T1000 (cell line): ENCODE measurements at places on chromosomes 1 and 21.

GRCh38 chr1:48627486-48627885 lies 149.2 kb downstream of the BEND5 start:
- no peak for DNase-seq

GRCh38 chr1:94739521-94740061 lies 80.6 kb upstream of the SLC44A3 start:
- peak; percentile 80 for DNase-seq

GRCh38 chr1:61124696-61125095 lies 42.3 kb downstream of the NFIA start:
- no peak for DNase-seq

- DNase-seq = no peak
Measured at GRCh38 chr1:59232216-59232615, 64.7 kb upstream of the FGGY start.

GRCh38 chr1:233245191-233245765 lies 50.2 kb downstream of the PCNX2 start:
- no peak for DNase-seq

GRCh38 chr1:58996341-58997059 lies 212.7 kb upstream of the JUN start:
- DNase-seq = no peak

- DNase-seq = no peak
Measured at GRCh38 chr21:39582749-39583148, 30.0 kb upstream of the B3GALT5 start.

DNA sequence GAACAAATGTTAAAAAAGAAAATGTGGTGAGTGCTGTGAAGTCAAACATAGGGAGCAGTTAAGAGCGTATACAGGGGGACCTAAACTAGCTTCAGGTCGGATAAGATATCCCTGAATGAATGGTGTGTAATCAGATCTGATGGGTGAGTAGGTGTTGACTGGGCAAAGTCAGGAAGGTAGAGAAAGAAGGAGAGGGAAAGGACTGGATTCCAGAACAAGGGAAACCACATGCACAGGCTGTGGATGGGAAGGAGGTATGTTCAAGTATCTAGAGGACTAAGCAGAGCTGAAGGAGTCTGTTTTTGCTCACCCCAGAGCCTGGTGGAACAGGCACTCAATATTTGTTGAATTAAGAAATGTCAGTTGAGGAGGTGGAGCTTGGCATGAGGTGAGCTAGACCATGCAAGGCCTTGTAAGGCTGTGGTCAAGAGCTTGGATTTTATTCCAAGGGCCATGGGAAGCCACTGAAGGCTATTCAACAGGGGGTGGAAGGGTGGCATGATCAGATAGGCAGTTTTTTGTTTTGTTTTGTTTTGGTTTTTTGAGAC lies 27.4 kb downstream of the MAP7D1 start:
- no peak for DNase-seq

DNA sequence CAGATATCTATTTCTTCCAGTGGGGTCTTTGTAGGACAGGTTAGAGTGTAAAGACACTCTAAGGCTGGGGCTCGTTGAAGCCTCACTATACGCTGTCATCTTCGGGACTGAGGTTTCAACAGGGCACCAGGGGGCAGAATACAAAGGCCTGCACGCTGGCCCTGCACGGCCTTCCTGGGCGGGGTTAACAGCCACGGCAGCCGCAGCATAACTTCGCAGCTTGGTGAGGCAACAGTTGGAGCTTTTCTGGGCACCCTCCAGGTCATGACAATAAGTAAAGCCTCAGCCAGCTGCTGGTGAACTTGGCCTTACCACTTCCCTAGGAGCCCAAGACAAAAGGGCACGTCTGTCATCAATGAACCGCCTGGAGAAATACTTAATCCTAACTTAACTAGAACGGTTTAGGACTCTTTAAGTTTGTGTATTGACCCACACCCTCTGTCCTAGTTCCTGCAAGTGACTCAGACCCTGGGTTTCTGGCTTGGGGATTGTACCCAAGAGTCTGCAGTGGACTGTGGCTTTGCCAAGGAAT lies 2.3 kb upstream of the RUNX1 start:
- DNase-seq = peak; percentile 86

GRCh38 chr21:29194847-29195246 lies 64.4 kb downstream of the MAP3K7CL start:
- DNase-seq = no peak

GRCh38 chr1:7104339-7104738 lies 319.1 kb downstream of the CAMTA1 start:
- no peak for DNase-seq
